Esophagus squamous epithelium (tissue), 5 donors: ENCODE measurements at places on chromosomes 7 and 10.

- no peak for DNase-seq
Observed at GRCh38 chr7:77428777-77429231, 12.7 kb upstream of the GSAP start.

- DNase-seq = no peak
Observed at GRCh38 chr7:95424716-95425115, 10.1 kb downstream of the PON2 start.

- DNase-seq = no peak
Observed at GRCh38 chr10:71323407-71323806, 4.3 kb downstream of the SLC29A3 start.

DNA sequence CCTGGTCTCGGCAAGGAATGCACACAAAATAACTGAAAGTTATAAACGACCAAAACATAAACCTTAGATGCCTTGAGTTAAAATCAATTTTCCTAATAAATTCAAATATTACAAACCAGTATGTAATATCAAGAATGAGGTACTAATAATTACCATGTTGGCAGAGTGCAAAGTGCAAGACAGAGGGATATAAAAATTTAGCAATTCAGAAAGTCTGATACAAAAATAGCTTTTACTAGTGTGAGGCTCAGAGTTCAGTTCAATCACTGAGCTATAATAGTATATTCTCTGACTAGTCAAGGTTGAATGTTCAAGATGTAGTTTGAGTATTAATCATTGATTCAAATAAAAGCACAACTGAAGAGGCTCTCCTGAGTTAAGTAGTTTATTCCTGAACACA is 4.8 kb upstream of the AUTS2 start:
- no peak for DNase-seq

DNA sequence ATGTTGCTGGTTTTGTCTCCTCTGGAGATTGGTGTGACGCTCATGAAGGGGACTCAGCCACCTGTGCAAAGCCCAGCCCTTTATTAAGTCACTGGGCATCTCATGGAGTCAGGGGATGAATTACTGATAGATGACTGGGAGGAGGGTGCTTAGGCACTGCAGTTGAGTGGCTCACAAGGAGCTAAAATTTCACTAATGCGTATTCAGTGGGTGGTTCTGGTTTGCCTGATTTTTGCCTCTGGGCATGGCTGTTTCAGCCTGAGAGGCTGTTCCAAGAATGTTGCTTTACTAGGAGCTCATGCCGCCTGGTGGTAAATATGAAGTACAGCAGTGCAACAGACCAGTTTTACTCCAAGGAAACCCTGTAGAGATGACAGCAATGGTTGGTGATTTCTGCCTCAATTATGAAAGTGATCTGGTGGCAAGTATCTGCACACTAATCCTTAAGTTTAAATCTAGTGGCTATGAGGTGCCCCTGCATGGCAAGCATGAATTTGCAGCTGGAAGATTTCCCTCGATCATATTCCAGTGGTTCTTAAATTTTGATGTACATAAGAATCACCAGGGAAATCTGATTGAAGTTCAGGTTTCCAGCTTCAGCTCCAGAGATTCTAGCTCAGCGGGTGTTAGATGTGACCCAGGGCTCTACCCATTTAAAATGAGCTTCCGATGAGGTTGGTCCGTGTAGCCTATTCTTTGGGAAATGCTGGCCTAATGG is 19.9 kb downstream of the ACTA2 start:
- no peak for DNase-seq

DNA sequence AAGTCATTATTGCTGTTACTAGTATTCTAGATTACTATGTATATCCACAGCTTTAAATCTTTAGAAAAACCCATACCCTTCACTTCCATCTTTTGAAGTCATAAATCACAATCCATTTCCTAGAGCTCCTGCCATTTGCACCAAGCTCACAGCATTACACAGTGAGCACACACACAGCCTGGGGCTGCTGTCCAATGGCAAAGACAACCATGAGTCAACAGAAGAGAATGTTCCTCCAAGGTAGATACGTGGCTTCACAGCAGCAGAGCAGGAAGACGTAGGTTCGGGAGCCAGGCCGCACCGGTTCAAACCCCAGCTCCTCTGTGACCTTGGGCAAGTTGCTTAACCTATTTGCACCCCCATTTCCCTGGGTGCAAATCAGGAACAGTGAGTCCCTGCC is 234.6 kb downstream of the DIP2C start:
- no peak for DNase-seq

DNA sequence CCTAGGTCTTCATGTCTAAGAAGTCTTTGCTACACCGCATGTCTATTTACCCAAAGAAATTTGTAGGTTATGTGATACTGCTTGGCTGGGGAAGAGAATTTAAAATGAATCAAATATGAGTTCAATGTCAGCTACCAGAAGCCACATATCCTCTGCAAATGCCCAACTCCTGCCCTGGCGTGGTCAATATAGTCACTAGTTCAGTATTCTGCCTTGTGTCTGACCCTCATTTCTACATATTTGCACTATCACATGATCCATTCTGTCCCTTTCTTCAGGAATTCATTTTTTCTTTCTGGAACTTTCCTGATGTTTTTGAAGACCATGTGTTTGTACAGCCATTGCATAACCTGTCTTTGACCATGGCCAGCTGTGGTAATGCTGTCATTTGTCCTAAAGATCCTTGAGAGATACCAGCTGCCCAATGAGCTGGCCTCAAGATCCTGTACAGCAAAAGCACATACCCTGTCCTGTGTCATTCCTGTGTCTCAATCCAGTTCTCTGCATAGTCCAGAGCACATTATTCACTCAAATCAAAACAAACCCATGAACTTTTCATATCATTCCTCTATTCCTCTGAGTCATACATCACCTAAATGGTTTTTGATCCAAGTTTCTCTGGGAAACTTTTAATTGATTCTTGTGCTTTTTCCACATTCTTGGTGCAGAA is 524.5 kb downstream of the PARD3 start:
- no peak for DNase-seq

DNA sequence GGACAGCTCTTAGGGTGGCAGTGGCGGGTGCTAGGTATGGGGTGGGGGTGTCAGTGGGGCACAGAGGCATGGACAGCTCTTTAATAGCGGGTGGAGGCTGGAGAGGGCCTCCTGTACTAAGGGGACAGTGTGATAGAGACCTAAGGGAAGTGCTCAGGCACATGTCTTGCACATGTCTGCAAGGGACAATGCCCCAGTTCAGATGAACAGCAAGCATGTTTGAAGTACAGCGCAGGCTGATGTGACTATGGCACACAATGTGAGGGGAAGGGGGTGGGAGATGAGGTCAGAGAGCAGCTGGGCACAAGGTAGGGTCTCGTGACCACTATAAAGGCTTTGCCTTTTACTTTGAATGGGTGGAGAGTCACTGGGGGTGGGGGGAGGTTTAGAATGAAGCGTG is 3.5 kb downstream of the GIMAP8 start:
- no peak for DNase-seq

DNA sequence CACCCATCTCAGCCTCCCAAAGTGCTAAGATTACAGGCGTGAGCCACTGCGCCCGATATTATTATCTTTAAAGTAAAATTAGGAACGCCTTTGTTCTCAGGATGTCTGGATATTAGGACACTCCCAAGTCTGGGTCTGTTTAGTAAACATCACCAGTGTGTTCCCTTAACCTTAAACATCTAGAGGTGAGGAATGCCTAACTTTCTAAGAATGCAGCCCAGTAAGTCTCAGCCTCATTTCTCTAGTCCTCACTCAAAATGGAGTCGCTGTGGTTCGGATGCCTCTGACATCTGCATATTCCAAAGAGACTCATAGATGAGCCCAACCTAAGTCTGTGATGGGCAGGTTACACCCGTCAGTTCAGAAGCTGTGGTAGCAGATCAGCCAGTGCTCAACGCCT is 4.3 kb upstream of the INSYN2A start:
- no peak for DNase-seq

DNA sequence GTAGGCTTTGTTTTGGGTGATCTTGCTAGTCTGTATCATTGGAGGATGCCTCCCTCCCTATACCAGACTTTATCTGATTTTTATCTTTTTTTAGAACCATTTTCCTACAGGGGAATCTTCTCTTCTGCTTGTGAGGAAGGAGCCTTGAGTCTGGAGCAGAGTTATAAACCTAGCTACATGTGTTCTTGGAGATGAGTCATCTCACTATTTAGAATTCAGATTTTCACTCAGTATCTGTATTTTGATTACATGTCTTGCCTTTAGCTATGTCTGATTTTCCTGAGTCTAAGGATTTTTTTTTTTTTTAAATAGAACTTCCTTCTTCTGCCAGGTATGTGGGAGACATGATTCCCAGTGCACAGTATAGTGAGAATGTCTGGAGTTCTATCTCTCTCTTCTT is 211.6 kb upstream of the MBL2 start:
- no peak for DNase-seq

DNA sequence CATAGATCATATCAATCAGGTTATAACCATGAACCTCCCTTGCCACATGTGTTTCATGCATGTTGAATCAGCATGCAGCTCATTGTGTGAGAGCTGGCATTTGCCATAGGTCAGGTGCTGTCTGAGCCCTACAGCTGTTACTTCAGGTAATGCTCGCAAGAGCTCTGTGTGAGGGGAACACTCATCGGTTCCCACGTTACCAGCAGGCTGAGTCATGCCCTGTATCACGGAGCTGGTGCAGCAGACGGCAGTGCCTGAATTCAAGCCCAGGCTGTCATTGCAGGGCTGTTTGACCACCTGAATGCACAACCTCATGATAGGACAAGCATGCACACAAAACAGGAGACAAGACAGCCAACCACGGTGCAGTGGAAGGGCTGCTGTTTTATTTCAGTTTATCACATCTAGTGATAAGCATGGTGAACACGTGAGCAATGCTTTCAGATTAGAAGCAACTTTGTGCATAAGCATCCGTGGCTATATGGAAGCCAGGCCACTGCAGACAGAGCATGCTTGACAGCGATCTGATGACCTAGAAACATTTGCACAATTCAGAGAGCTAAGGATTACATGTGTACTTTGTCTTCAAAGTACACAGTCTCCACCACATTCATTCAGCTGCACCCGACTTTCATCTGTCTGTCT is 56.4 kb upstream of the PFKP start:
- no peak for DNase-seq

GRCh38 chr7:135709508-135709907 is 18.5 kb downstream of the SLC13A4 start:
- no peak for DNase-seq

DNA sequence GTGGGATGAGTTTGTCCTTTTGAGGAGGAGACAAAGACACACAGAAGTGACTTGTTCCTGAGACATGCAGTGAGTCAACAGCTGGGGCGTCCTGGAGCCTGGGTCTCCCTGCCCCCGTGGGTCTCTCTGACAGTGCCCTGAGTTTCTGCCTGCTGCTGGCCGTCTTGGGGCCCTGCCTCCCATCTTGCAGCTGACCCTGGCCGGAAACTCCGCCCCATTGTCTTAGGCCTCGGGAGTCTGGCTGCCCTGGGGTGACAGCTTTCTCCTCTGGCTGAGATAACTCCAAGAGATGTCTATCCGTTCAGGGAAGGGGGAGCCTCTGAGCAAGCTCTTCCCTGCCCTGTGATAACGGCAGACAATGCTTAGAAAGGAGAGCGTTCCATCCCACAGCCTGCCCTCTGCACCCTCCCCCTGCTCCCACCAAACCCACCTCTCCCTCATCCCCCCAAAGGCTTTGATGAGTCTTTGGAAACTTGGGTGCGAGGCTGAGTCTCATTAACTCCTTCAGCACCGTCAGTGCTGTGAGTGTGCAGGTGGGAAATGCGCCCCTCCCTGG is 69.5 kb upstream of the PODXL start:
- no peak for DNase-seq

DNA sequence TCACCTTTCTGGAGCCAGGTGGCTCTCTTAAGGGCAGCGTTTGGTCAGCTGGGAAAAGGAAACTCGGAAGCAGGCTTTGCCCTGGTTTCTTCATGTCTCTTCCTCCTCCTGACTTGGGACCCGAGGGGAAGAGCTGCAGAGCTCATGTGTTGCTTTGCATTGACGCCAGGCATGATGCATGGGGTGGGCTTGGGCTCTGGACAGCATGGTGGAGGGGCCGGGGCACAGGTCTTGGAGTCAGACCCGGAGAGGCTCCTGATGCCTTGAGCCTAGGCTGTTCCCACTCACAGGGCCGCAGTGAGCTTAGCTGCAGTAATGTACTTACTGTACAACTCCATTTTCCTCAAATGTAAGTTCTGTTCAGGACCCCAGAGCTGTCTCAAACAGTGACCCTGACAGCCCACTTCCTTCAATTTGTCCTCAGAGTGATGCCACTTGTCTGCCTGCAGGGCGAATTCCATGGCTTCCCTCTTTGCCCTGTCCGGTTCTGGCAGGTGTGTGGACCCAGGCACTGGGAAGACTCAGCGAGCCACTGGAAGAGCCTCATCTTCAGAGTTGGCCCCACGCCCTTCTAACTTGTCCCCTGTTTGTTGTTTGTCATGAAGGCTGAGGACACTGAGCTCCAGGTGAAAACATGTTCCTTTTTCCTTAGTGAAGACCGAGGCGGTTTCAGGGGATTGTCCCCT is 50.2 kb downstream of the ZNF467 start:
- DNase-seq = no peak

DNA sequence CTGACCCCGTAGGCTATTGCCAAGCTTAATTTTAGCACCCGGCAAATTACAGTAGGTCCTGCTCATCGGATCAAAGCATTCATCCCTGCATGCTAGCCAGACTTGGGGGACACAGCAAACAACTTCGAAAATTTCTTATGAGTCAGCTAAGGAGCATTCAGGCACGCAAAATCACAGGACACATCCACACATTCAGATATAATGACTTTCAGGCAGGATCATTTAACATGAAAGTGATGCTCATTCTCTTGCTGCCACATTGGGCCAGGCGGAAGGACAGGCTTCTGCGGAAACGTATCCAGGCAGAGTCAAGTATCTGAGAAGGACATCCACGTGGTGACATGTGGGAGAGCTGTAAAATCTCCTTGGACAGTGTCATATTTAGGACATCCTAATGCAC is 474.0 kb upstream of the NRP1 start:
- no peak for DNase-seq

DNA sequence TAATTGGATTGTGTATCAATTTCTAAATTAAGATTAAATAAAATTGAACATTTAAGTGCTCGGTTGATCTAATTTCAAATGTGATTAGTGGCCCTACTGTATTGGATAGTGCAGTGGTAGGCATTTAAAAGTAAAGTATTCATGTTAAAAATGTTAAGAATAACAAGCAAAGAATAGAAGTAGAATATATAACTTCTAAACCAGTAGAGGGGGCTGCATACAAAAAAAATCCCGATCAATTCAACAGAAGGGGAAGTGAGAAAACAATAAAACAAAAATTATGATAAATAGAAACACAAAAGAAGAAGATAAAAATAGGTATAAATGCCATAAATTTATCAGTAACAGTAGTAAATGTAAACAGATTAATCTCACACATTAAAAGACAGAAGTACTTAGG is 24.9 kb upstream of the WDFY4 start:
- DNase-seq = no peak

DNA sequence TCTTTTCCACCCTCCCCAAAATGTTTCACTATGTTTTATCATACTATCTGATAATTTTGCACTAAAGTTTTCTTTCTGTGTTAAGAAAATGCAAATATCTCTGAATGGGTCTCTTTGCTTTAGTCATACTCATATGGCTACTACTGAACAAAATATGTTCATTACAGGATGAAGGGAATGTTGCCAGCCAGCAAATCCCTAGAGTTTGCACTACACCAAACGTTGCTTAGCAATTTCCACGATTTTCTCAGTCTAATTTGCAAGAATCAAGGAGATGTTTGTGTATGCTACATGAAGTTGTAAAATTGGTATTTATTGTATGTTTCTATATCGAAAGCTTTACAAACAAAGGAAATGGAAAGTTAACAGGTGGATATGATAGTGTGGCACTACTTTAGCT is 10.6 kb upstream of the MAGI2 start:
- DNase-seq = no peak
